ENCODE measurements at places on chromosomes 3 and 15.

DNA sequence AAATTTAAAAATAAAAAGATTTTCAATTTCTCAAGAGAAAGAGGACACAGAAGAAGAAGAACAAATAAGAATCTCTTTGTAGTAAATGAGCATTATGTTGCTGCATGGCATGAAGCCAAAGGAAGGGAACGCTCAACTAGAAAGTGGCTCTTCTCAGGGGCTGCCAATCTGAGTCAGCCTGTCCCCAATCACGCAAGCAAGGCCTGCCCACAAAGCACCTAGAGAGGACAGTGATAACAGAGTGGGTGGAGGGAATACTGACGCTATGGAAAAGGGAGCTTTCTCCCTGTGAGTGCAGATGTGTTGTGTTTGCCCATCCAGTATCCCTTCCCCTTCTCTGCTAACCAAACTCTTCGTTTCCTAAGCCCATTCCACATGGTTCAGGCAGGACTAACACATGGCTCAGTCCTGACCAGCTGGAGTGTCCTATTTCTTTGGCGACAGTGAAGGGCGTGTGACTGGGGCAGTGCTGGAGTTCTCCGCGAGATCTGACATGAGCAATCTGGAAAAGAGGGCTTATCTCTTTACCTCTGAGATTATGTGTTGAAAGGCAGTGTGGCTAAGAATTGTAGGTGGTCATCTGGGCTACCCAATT, 14.2 kb downstream of the FBN1 start:
- H3K4me1 ChIP-seq, result no peaks in the 10 kb centered on the region
- H3K27ac ChIP-seq, result no peak overlapping the region
- no peak overlapping the region for H3K4me3 ChIP-seq
- no peaks in the 10 kb centered on the region for H3K36me3 ChIP-seq
- H3K27me3 ChIP-seq, result no peaks in the 10 kb centered on the region

DNA sequence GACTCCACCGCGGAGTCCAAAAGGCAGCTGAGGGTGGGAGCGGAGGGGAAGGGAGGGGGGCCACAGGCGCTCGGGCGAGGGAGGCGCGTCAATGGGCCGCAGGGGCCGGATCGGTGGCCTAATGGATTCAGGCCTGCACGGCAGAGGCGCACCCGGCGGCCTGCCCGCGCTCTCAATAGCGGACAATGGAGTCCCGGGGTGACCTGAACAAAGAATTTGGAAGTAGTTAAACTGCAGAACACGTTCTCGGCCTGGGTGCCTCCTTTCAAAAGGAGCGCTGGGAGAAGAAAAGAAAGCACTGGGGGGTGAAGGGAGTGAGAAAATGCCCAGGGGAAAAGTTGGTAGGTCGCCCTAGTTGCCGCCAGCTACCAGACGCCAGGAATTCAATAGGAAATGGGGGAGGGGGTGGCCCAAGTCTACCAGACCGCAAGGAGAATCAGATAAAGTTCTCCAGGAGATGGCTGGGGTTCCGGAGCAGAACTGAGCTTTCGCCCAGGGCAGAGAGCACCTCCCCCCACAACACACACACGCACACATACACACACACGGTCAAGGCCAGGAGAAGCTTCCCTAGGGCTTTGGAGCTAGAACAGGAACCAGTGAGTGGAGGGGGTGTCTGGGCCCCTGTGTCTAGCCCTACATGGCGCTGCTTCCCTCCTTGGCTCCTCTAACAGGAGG, 25.8 kb upstream of the POLG start:
- H3K27me3 ChIP-seq, result peaks cover 75% of the 10 kb centered on the region
- no peak overlapping the region for H3K27ac ChIP-seq
- DNase-seq, result no peak
- no peak overlapping the region for H3K4me3 ChIP-seq

GRCh38 chr3:167691366-167691765, 37.6 kb upstream of the WDR49 start:
- peak; percentile 57 for DNase-seq
- H3K4me1 ChIP-seq, result peaks cover 13% of the 10 kb centered on the region
- H3K36me3 ChIP-seq, result peaks cover 15% of the 10 kb centered on the region
- no peaks in the 10 kb centered on the region for H3K27me3 ChIP-seq
- no peak overlapping the region for H3K27ac ChIP-seq

DNA sequence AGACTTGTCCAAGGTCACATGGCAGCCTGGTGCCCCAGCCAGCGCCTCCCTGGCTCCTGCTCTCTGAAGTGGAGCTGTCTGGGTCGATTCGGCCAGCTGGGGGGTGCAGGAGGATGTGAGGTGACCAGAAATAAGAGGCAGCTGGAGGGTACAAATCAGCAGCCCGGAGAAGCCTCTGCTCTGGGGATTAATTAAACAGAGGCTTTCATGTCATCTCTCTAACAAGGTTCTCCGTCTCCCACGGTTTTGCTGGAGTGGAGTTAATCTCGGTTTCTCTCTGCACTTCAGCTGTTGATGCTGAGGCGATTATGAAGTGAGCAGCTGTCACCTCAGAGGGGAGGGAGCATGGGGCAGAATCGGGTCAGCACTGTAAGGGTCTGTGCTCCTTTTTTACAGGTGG, 236.8 kb downstream of the TLE3 start:
- H3K4me1 ChIP-seq, result peaks cover 16% of the 10 kb centered on the region
- DNase-seq, result no peak
- H3K27me3 ChIP-seq, result no peaks in the 10 kb centered on the region
- H3K27ac ChIP-seq, result no peak overlapping the region
- H3K4me3 ChIP-seq, result no peak overlapping the region

- H3K36me3 ChIP-seq, result no peaks in the 10 kb centered on the region
- no peak for DNase-seq
- no peaks in the 10 kb centered on the region for H3K4me1 ChIP-seq
Measured at GRCh38 chr15:26867200-26868007, 542 bp downstream of the GABRA5 start.

GRCh38 chr3:180036092-180036670, 556 bp downstream of the PEX5L start:
- peaks cover 6% of the 10 kb centered on the region for H3K4me1 ChIP-seq
- DNase-seq, result no peak
- no peak overlapping the region for H3K27ac ChIP-seq
- no peak overlapping the region for H3K4me3 ChIP-seq
- H3K36me3 ChIP-seq, result no peaks in the 10 kb centered on the region

DNA sequence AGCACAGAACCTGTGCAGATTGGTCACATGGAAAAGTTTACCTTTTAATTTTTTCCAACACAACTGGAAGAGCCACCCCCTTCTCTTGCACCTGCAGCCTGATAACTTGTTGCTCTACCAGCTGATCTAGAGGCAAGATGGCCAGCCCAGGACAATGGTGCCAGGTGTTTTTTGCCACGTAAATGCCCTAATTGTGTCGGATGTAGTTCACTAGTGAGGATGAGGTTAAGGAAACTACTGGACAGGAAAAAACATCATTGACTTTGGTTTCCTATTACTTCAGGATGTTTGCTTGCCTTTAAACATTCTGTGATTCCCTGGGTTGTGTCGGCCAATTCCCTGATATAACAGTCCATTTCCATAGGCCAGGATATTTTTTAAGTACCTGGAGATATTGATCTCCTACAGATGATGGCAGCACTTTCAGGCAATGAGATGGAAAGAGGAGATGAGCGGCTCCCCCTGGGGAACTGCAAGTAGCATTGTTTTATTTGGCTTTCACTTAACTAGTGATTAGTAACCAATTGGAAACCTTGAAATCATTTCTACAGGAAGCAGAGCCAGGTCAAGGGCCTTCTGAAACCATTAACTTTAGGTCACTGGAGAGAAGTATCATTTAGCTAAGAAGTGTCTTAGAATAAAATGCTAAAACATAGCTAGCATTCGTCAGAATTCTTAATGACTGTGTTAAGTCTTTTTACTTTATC, 72.5 kb downstream of the OSBPL10 start:
- no peak overlapping the region for H3K27ac ChIP-seq
- H3K4me1 ChIP-seq, result no peaks in the 10 kb centered on the region
- no peak for DNase-seq
- no peaks in the 10 kb centered on the region for H3K36me3 ChIP-seq
- no peaks in the 10 kb centered on the region for H3K27me3 ChIP-seq
- no peak overlapping the region for H3K4me3 ChIP-seq

GRCh38 chr3:106241593-106241992, 372.8 kb upstream of the CBLB start:
- no peaks in the 10 kb centered on the region for H3K36me3 ChIP-seq
- no peak for DNase-seq
- no peak overlapping the region for H3K4me3 ChIP-seq

- H3K27ac ChIP-seq, result no peak overlapping the region
- H3K27me3 ChIP-seq, result no peaks in the 10 kb centered on the region
- no peak overlapping the region for H3K4me3 ChIP-seq
- DNase-seq, result no peak
Measured at GRCh38 chr3:4754180-4755086, 224.8 kb upstream of the BHLHE40 start.
